IMR-90 (cell line): ENCODE measurements at places on chromosomes 4 and X. TPM values are rescaled to one million over a fixed set of nuclear protein-coding genes. Genes with fewer than 3 reads are reported as not detected.

DNA sequence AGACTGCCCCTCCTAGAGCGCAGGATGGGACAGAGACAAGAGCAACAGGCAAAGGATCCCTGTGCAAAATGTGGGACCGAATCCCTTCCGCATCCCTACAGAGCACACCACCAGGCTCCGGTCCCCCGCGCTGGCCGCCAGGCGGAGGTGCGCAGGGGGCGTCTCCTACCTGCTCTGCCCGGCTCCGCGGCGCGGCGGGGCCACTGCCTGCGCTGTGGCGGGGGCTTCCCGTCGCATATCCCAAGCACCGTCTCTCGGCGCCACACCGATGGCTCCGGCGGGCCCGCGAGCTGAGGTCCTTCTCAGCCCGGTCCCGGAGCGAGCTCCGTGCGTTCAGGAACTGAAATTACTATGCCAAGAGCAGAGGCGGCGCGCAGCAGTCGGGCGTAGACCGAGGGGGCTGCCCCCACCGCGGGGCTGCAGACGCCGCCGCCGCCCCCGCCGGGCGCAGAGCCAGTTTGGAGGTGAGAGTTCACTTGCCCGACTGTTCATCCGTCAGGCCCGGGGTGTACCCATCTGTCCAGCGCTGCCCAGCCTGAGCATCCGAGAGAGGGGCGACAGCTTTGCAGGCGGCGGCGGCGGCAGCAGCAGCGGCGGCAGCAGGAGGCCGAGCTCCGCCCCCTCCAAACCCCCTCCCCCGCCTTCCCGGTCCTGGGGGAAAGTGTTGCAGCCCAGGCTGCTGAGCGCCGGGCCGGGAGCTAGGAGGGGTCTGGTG lies at the start of gene GPRIN3:
GPRIN3 (minus strand) TSS at position 355 of the 715 bp plus-strand sequence. CDS start 57,690 bp downstream, outside the sequence.
- no peaks in the 10 kb centered on the region for H3K36me3 ChIP-seq
- peaks cover 2% of the 10 kb centered on the region; the same call in 1 of the 2 replicates for H3K4me1 ChIP-seq
- peak within 1 kb of the TSS; percentile 53 for H3K4me3 ChIP-seq
- H3K27ac ChIP-seq: no peak within 1 kb of the TSS
- peaks cover 22% of the 10 kb centered on the region for H3K27me3 ChIP-seq
- DNase-seq: no peak

- H3K36me3 ChIP-seq: no peaks in the 10 kb centered on the region
- no peak for DNase-seq
- H3K27me3 ChIP-seq: no peaks in the 10 kb centered on the region
- H3K27ac ChIP-seq: no peak overlapping the region
These were observed 67.7 kb upstream of the SPANXN2 start for GRCh38 chrX:143788265-143788664.

Gene CWH43
- total RNA-seq: not detected in 2 replicates

DNA sequence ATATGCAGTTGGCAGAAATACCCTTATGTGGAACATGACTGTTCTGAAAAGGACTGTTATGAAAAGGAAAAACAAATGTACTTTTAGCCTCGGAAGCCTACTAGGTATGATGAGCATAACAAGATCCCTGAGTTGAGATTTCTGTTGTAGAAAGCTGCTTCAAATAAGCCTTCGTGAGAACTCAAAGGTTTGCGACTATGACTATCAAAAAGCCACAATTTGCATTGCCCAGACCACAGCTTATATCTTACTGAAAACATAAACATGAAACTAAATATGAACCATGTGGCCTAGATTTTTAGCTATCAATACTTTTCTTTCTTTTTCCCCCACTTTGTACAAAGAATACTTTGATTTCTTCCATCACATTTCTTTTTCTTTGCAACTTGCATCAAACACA lies 398.2 kb upstream of the LCORL start:
- no peaks in the 10 kb centered on the region for H3K36me3 ChIP-seq
- no peak overlapping the region for H3K27ac ChIP-seq
- H3K27me3 ChIP-seq: no peaks in the 10 kb centered on the region
- no peak for DNase-seq
- no peak overlapping the region for H3K4me3 ChIP-seq
- no peaks in the 10 kb centered on the region for H3K4me1 ChIP-seq

DNA sequence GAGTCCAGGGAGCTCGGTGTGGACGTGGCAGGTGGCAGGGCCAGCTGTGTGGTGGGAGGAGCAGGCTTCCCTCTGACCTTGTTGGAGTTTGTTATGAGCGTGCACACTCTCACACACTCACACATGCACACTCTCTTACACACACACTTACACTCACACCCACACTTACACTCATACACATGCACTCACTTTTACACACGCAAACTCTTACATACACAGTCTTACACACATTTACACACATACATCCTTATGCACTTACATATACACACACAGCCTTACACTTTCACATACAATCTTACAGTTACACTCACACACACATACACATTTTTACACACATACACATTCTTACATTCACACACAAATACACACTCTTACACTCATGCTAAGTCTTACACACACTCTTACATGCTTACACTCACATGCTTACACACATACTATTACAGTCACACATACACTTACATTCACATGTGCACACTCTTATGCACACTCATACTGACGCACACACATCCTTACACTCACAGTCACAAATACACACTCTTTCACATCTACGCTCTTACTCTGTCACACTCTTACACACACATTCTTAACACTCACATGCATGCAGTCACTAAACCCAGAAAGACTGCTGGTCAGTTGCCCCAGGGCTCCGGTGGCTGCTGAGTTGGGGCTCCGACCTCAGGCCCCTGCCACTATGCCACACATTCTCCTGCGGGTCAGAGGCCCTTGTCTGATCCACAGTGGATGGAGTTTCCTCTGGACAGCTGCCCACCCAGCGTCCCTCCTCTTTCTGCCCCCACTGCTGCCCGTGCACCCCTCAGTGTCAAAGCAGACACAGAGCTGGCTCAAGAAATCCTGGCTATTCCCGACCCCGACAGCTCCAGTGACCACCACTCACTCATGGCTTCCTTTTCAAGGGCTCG lies 95.8 kb downstream of the ADRA2C start:
- H3K4me3 ChIP-seq: no peak overlapping the region
- no peaks in the 10 kb centered on the region for H3K4me1 ChIP-seq
- no peak for DNase-seq
- H3K36me3 ChIP-seq: no peaks in the 10 kb centered on the region
- no peak overlapping the region for H3K27ac ChIP-seq
- H3K27me3 ChIP-seq: peaks cover 59% of the 10 kb centered on the region

Gene NMU
- not detected in 2 replicates for total RNA-seq

DNA sequence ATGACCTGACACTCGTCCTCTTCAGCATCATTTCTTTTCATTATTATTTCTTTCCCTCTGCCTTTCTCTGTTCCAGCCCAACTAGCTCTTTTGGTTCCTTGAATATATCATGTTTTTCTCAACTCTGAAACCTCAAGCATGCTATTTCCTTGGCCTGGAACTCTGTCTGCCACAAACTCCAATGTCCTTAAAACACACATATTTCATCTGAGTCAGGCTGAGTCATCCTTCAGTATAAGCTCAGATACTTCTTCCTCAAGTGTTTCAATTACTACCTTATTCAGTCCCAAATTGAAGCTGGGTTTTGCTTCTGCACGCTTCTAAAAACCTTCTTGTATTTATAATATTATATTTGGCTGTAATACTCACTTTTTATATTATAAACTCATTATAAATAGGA lies 424.2 kb downstream of the PDGFC start:
- peaks cover 9% of the 10 kb centered on the region for H3K4me1 ChIP-seq
- no peaks in the 10 kb centered on the region for H3K36me3 ChIP-seq
- H3K4me3 ChIP-seq: no peak overlapping the region
- no peaks in the 10 kb centered on the region for H3K27me3 ChIP-seq
- peak; percentile 97 for DNase-seq

DNA sequence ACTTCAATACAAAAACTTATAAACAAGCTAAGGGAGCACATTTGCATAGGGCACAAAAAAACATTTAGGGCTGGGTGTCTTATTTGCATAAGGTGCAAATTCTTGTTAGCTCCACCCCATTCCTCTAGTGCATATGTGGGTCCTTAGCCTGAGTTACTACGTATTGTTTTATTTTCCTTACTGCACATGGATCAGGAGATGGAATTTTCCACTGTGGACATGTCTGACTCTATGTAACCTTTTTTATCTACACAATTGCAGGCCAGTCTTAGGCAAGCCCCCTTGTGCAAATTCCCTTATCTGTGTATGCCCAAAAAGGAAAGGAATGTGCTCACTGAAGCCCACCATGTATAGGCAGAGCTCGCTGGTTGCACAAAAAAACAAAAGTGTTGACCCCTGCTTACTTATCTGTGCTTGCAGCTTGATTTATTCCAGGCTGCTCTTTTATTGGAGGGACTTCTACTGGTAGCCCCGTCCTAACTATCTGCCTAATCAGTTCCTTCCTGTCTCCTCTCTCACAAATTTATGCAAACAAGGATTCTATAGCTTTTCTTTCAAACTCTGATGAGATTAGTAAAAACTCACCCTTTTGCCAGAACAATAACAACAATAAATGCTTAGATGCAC lies 359.0 kb upstream of the MAGEB16 start:
- DNase-seq: no peak
- no peak overlapping the region for H3K27ac ChIP-seq
- H3K4me3 ChIP-seq: no peak overlapping the region
- no peaks in the 10 kb centered on the region for H3K27me3 ChIP-seq
- no peaks in the 10 kb centered on the region for H3K36me3 ChIP-seq
- no peaks in the 10 kb centered on the region for H3K4me1 ChIP-seq

GRCh38 chr4:4395849-4396627 lies 9.1 kb downstream of the NSG1 start:
- no peaks in the 10 kb centered on the region; the same call in 1 of the 2 replicates for H3K36me3 ChIP-seq
- peak; percentile 53 for DNase-seq
- H3K4me1 ChIP-seq: peaks cover 29% of the 10 kb centered on the region
- H3K27me3 ChIP-seq: peaks cover 30% of the 10 kb centered on the region
